Activated naive CD4-positive, alpha-beta T cell treated with anti-CD3 and anti-CD28 coated beads, Interleukin-2, amount 10 ng/mL, durations not matched to agents 7 days and 5 days (primary cell): ENCODE measurements at places on chromosomes 6 and 20.

DNA sequence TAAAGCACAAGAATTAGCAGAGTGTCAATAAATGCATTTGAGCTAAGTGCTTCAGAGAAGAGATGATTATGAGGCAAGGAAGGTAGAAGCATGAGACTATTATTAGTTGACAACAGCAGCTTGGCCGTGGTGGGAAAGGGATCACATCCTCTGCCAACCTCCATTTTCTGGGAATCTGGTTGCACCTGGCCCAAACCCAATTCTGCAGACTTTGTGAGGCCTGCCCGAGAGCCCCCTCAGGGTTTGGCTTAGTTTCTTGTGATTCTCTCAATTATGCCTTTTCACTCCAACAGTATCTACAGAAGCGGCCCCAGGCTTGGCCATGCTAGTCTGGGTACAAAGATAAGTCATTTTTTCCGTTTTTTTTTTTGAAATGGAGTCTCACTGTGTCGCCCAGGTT lies 111.0 kb upstream of the B3GAT2 start:
- no peak for DNase-seq

DNA sequence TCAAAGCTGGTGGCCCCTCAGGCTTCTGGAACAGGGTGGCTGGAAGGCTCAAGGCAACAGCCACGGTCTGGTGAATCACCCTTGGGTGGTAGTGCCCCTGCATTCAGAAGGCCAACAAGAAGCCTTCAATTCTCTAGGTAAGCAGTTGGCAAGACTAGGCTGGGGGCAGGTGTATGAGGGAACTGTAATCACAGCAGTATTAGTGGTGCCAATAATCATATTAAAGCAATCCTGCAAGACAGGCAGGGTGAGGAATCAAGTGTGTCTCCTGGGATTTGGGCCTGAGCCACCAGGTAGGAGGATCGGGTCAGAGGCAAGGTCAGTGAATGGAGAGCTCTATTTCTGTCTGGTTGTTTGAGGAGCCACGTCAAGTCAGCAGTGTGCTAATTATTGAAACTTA lies 24.9 kb upstream of the SCUBE3 start:
- no peak for DNase-seq

- DNase-seq: no peak
These were observed 123.7 kb downstream of the AKAP7 start for GRCh38 chr6:131258816-131259476.

- no peak for DNase-seq
These were observed 127.9 kb downstream of the QRSL1 start for GRCh38 chr6:106757267-106757666.

DNA sequence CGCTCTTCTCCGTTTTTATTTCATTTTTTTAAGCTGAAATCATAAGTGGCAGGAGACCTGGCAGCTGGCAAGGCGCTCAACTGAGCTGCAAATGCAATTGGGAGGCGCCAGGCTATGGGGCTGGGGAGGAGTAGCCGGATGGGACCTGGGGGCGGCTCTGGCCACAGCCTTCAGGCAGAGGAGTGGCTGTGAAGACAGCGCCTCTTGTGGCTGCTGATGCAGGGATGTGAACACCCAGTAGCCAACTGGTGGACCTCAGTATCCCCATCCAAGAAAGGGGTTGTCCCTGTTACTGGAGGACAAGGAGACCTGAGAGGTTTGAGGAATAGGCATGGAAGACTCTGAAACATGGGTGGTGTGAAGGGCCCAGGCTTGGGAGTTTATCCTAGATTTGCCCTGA lies 12.6 kb downstream of the KCNK17 start:
- DNase-seq: no peak

DNA sequence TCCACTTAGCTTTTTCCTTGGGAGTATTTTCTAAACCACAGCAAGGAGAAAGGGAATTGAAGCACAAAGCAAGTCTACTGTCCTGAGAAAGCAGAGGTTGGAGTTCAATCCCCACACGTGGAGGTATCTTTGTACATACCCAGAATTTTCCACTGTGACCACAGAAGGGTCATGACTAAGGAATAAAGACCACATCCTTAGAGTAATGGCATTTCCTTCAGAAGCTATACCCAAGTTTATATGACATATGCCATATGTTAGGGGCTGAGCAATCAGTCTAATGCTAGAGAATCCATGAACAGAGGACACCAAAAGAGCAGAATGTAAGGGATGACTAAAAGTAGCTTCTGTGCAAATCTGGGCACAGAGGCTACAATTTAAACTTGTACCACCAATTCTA lies 46.4 kb downstream of the ATG5 start:
- DNase-seq: no peak

DNA sequence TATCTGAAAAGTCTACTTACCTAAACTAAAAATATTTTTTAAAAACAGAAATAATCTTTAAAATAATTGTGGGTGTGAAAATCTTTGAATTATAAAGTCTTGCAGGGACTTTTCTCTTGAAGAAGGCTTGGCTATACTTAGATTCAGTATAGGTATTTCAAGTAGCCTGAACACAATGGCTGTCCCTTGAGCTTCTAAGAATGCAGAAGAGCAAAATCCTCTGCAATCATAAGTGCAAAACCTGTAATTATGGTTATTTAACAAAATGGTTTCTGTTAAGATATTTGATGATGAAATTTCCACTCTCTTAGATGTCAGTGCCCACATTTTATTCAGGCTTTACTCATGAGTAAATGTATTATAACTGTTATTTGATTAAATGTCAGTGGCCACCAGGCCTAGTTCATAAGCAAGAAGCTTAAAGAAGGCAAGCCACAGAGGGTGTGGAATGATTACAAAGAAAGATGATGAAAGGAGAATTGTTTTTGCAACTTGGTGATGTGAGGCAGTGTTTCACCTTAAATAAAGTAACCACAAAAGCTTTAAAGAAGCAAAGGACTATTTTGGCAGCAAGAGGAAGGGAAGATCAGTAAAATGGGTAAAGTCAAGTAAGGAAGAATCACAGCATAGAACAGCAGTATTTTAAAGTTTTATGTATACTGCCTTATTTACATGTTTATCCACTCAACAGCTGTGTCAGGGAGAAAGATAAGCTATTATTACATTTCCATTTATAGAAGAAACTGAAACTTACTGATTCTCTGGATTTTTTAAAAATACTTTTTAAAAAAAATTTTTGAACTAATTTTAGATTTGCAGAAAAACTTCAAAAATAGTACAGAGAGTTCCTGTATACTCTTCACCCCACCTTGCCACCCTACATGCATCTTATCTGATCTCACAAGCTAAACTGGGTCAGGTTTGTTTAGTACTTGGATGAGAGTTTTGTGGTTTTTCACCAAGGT lies 351.2 kb upstream of the RUNX2 start:
- DNase-seq: peak; percentile 25

- DNase-seq: no peak
These were observed 1.5 kb downstream of the SYNDIG1 start for GRCh38 chr20:24470746-24471582.

- DNase-seq: no peak
These were observed 96.2 kb downstream of the FIG4 start for GRCh38 chr6:109787312-109787711.

- peak; percentile 41 for DNase-seq
These were observed 73.4 kb downstream of the GFOD1 start for GRCh38 chr6:13413900-13414555.

GRCh38 chr6:121998631-121999030 lies 400.8 kb upstream of the HSF2 start:
- DNase-seq: no peak

DNA sequence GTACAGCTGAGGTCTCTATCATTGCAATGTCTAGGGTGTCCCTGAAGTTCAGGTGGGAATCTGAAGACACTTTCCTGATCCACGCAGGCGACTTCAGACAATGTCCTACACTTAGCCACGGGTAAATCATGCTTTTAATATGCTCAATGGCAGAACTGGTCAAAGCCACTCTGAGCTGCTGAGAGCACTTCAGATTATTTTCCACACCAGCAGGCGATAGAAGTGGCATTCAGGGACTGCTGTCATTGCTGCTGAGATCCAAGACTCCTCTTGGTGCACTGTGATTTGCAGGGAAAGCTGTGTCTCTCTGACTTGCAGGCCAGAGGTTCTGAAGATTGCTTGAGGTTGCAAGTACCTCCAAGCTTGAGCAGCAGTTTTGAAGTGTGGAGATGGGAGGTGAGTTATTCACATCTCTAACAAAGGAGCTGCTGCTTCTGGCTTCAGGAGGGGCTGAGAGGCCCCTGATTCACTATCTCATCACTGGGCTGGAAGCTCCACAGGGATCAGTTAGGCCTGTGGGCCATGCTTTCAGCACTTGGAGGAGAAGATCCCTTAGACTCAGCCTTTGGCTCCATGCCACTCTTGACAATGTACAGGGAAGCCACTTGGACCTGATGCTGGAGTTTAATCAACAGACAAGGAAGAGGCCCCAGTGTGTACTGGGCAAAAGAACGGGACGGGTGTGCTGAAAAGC lies 2.9 kb upstream of the SSTR4 start:
- no peak for DNase-seq

- DNase-seq: no peak
These were observed 14.7 kb downstream of the GNAS start for GRCh38 chr20:58867211-58867610.

DNA sequence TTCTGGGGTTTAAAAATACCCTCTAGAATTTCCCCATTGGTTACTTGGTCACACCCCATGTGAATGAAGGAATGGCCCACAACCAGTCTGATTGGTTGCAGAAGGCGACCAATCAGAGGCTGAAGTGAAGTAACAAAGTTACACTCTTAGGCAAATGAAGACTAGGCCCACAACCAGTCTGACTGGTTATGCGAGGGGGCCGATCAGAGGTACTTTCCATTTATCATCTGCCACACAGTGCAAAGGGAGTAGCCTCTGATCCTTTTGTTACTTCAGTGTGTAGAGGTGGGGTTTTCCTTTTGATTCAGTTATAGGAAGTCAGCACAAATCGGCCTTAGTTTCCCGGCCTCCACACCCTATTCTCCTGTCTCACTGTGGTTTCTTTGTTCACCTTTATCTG lies 61.2 kb upstream of the SGK1 start:
- DNase-seq: peak; percentile 32

GRCh38 chr20:35839904-35840303 lies 68.1 kb downstream of the PHF20 start:
- no peak for DNase-seq

- DNase-seq: no peak
These were observed 75.0 kb downstream of the FAM120B start for GRCh38 chr6:170381562-170381961.

DNA sequence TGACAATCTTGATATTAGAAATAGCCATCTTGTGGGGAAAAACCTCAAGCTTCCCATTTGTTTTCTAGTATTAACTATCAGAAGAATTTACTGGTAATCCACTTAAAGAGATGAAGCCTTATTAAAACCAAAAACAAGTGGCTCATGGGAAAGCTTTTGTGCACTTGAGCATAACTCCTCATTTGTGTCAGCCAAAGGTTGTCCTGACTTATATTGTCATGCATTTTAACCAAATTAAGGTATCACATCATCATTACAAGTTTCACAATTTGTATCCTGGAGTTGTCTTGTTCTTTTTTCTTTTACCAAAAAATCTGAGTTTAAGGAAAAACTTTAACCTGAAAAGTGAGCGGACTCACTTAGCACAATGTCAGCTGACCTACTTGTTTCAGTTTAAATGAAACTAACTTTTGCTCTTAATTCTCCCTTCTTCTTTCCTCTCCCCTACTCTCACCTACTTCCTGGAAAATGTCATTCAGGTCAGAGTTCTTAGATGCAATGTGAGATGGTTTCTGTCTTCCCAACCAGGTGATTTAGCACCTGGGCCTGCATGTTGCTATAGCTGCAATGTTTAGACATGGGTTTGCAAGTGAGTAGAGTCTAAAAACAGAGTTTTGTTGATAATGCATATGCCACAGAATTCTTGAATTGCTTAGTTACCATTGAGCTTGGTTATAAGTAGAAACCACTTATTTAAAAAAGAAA lies 82.8 kb downstream of the TNFAIP3 start:
- peak; percentile 39 for DNase-seq

GRCh38 chr20:63454731-63455567 lies 17.5 kb downstream of the KCNQ2 start:
- DNase-seq: no peak

- DNase-seq: no peak
These were observed 59.4 kb downstream of the TNFRSF21 start for GRCh38 chr6:47250302-47250701.

DNA sequence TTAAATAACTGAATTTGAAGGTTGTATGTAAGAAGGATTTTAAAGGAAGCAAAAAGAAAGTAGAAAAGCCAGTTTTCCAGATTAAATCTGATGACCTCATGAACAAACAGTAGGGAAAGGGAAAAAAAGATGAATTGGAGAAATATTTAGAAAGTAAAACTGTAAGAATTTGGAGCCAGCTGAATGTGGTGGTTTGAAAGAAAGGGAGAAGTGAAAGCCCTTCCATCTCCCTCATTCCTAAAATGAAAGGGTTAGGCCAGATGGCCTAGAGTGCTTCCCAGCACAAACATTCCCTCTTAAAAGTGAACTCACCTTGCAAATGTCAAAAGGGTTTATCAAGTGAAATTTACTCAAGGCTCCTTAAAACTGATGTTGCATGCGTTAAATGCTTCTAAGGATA lies 139.3 kb upstream of the COL21A1 start:
- no peak for DNase-seq

- DNase-seq: no peak
These were observed 18.8 kb upstream of the CLPSL2 start for GRCh38 chr6:35757456-35758123.

- no peak for DNase-seq
These were observed 316.1 kb upstream of the CDH4 start for GRCh38 chr20:60935971-60936370.

DNA sequence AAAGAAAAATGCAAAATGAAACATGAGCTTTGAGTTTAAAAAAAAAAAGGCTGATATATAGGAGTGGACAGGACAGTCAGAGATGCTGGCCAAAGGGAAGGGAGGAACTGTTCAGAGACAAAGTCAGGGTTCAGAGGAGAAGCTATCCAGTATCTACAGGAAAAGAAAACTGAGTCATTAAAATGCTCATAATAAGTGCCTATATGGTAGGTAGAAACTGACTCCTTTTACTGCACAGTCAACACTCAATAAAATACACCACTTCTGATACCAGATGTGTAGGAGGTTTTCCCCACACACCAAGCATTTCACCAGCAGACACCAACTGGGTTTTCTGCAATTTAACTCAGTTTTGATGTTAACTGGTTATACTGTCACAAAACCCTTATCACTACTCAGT lies 32.9 kb downstream of the FRK start:
- DNase-seq: no peak

- no peak for DNase-seq
These were observed 328.4 kb downstream of the BCKDHB start for GRCh38 chr6:80434691-80435350.

- DNase-seq: no peak
These were observed 16.2 kb upstream of the TREM1 start for GRCh38 chr6:41302638-41303037.

- no peak for DNase-seq
These were observed 22.2 kb upstream of the NOL4L start for GRCh38 chr20:32607324-32607723.

DNA sequence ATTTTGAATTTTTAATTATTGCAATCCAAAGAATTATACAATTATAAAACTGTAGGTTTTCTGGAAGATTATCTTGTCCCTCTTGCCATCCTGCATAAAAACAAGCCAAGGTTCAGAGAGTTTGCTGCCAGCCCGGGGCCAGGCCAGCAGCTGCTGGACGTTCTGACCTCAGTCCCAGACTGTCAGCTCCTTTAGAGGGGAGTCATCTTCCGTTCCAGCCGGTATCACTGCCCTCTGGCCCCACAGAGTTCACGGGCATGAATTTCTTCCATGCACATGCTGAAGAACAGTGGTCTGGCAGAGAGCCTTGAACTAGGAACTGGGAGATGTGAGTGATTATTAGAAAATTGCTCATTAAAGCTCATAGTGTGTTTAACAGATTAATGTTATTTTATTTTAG lies 130.4 kb upstream of the QKI start:
- DNase-seq: no peak
